ENCODE measurements at places on chromosomes 11 and 22.

DNA sequence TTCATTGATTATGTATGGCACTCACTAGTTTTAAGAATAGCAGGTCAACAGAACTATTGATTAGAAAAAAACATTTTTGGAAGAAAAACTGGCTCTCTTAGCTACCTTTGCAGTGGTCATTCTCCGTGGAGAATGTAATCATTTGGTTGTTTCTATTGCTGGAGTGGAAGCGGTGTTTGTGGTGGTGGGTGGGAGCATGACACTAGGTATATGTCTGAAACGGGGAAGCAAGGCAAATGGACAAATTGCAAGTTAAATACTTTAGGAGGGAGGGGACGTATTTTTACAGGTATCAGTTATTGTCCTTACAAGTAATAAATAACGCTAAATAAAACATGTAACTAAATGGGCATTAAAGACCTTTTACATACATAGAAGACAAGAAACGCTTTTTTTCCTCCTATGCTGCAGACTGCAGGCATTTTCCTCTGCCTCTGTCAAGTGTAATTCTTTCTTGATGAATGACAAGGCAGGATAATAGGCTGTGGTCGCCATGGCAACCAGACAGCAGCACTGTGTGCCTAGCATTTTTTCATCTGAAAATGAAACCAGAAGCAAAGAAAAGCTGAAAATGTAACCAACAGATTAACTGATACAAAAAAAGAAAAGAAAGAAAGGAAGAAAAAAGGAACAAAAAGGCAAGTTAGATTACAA, 46.2 kb downstream of the BLID start:
- no peaks in the 10 kb centered on the region for H3K4me1 ChIP-seq
- H3K27ac ChIP-seq = no peak overlapping the region
- no peak overlapping the region for H3K4me3 ChIP-seq
- DNase-seq = no peak
- no peaks in the 10 kb centered on the region for H3K36me3 ChIP-seq

DNA sequence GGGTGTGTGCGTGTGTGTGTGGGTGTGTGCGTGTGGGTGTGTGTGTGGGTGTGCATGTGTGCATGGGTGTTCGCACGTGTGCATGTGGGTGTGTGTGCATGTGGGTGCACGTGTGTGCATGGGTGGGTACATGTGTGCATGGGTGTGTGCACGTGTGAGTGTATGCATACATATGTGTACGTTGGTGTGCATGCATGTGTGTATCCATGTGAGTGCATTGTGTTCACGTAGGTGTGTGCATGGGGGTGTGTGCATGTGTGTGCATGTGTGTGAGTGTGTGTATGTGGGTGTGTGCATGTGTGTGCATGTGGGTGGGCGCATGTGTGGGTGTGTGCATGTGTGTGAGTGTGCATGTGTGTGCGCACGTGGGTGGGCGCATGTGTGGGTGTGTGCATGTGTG, 19.9 kb upstream of the APOBEC3A start:
- no peak overlapping the region for H3K4me3 ChIP-seq
- no peak for DNase-seq
- no peaks in the 10 kb centered on the region for H3K4me1 ChIP-seq
- no peak overlapping the region for H3K27ac ChIP-seq
- H3K27me3 ChIP-seq = no peaks in the 10 kb centered on the region
- no peaks in the 10 kb centered on the region for H3K36me3 ChIP-seq

- H3K36me3 ChIP-seq = no peaks in the 10 kb centered on the region
- no peak for DNase-seq
- peaks cover 9% of the 10 kb centered on the region for H3K4me1 ChIP-seq
Measured at GRCh38 chr11:116193321-116194131, 579.3 kb downstream of the BUD13 start.

- no peaks in the 10 kb centered on the region for H3K27me3 ChIP-seq
- DNase-seq = no peak
- no peak overlapping the region for H3K4me3 ChIP-seq
- no peaks in the 10 kb centered on the region for H3K36me3 ChIP-seq
- H3K4me1 ChIP-seq = no peaks in the 10 kb centered on the region
Measured at GRCh38 chr11:64697663-64698375, 25.2 kb downstream of the NRXN2 start.

DNA sequence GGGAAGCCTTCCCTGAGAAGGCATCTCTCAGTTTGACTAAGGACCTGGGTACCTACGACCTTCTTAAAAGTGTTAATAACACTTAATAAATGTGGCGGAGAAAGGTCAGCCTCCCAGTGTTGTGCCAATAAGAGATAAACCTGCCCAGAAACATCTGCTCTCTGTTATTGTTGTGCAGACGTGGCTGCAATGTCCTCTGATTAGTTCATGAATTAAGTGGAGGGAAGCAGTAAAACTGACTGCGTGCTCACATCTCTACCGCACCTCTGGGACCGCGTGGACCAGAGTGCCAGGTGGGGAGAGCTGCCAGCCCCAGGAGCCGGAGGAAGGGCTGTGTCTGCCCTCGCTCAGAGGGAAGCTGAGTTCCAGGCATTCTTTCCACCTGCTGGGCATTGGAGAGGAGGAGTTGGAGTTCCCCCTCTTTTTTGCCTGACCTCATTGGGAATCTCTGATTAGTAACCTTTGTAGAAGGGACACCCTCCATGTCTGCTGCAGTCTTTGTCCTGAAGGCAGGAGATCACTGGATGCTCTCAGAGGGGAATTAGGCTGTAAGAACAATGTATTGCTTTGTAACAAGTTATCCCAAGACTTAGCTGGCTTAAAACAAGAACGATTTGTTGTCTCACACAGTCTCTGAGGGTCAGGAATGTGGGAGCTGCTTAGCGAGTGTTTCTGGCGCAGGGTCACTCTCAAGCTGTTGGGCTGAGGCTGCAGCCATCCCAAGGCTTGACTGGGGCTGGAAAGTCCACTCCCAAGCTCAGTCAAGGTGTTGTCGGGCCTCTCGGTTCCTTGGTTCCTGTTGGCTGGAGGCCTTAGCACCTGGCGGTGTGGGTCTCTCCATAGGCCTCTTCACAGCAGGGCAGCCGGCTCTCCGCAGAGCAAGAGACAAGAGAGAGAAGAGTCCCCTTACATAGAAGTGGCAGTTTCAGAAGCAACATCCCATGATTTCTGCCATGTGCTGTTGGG, 247.6 kb upstream of the TBCEL start:
- DNase-seq = no peak
- H3K27ac ChIP-seq = no peak overlapping the region
- H3K4me1 ChIP-seq = peaks cover 13% of the 10 kb centered on the region
- H3K4me3 ChIP-seq = no peak overlapping the region

DNA sequence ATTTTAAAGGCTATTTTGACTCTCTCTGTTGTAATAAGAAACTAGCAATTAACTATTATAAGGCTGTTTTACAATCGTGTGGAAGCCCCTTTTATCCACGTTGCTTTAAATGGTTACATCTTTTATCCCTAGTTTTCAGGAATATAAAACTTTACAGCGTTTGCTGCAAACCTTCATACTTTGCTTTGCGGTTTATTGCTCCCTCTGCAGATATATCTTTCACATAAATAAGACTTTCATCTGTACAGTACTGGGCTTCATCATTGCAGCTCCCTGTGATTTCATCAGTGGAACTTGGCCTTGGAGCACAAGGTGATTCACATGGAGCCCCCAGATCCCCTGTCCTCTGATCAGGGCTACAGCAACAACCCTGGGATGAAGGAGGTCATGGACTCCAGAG, 25.6 kb downstream of the HTR3A start:
- no peak overlapping the region for H3K4me3 ChIP-seq
- no peak for DNase-seq
- no peaks in the 10 kb centered on the region for H3K4me1 ChIP-seq
- no peaks in the 10 kb centered on the region for H3K36me3 ChIP-seq
- H3K27me3 ChIP-seq = no peaks in the 10 kb centered on the region

DNA sequence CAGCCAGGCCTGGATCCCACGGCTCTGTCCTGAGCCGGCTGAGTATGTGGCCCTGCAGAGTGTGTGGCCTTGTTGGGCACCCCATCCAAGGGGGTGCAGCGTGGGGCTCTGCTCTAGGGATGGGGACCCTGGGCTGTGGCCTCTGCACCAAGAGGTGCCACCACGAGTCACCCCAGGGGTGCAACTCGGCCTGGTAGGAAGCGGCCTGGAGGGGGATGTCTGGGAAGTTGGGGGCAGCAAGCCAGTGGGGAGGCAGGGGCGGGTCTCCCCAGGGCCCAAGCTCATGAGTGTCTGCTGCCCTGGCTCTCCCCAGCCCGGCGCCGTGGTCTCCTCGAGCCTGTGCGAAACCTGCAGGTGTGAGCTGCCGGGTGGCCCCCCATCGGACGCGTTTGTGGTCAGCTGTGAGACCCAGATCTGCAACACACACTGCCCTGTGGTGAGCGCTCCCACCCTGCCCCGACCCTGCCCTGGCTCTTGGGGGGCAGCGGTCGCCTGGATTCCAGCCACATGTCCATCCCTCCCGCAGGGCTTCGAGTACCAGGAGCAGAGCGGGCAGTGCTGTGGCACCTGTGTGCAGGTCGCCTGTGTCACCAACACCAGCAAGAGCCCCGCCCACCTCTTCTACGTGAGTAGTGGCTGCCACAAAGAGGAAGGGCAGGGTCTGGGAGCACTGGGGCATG, 24.2 kb upstream of the MUC5B start:
- H3K27ac ChIP-seq = no peak overlapping the region
- H3K4me3 ChIP-seq = no peak overlapping the region
- no peaks in the 10 kb centered on the region for H3K27me3 ChIP-seq
- no peaks in the 10 kb centered on the region for H3K4me1 ChIP-seq

DNA sequence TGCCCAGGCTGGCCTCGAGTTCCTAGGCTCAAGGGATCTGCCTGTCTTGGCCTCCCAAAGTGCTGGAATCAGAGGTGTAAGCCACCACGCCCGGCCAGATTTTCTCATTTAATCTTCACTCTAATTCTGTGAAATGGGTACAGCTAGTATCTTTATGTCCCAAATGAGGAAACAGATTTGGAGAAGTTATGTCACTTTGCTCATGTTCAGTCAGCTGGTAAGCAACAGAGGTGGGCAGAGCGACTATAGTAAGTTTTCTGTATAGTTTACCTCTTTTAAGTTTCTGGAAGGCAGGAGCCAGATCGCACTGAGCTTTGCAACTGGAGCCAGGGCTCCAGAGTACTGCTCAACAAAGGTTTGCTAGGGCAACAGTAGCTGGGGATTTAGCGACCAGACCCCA, 33.2 kb downstream of the RCOR2 start:
- H3K4me3 ChIP-seq = no peak overlapping the region
- no peaks in the 10 kb centered on the region for H3K27me3 ChIP-seq
- peaks cover 15% of the 10 kb centered on the region for H3K4me1 ChIP-seq

DNA sequence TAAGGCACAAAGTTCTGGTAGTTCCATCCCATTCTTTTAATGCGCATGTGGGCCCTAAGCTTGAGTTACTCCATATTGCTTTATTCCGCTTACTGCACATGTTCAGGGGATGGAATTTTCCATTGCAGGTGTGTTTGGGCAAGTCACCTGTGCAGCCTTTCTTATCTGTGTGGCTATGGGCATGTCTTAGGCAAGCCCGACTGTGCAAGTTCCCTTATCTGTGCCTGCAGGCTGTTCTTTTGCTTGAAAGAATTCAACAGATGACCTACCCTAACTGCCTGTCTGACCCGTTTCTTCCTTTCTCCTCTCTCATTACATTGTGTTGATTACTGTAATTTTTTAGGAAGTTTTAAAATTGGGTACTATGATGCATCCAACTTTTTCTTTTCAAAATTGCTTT, 363.6 kb downstream of the TTC28 start:
- no peak overlapping the region for H3K27ac ChIP-seq
- H3K4me3 ChIP-seq = no peak overlapping the region
- no peak for DNase-seq
- no peaks in the 10 kb centered on the region for H3K36me3 ChIP-seq

DNA sequence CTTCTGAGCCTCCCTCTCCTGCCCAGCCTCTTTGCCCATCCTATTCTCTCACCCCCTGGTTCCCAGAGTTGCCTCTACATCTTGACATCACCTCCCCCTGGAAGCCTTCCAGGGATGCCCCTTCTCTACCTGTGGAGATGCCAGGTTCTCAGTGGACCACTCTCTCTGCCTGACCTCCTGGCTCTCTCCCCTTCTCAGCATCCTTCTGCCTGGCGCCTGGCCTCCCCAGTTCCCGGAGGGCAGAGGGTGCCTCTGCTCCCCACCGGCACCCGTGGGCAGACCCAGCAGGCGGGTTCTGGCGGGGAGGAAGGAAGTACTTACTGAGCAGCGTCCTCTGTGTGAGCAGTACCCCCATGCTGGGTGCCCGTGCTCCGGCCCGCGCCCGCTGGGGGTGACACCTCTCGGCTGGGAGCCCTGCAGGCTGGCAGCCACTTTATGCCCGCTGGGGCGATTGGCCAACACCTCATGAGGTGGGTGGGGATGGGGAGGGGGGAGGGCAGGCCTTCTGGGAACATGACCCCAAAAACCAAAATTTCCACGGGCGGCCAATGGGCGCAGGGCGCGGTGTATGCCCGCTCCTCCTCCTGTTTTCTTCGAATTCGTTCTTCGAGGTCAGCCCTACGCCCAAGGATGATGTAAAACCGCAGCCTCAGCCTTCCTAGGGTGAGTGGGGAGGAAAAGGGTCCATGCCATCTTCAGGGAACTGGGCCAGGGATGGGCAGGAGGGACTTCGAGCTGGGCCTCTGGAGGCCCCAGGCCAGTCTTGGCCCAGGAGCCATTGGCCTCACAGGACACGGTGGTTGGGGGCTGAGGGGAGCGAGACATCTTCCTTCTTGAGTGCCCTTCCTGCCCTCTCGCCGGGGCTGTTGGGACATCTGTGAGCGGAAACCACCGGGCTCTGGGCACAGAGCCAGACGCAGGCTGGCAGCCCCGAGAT, at the start of gene OSM:
OSM (minus strand) TSS at position 407 of the 937 bp plus-strand sequence; CDS start at position 355, 52 bp downstream.
- H3K4me1 ChIP-seq = no peaks in the 10 kb centered on the region
- H3K4me3 ChIP-seq = no peak within 1 kb of the TSS
- no peak within 1 kb of the TSS for H3K27ac ChIP-seq
- no peak for DNase-seq
- no peaks in the 10 kb centered on the region for H3K27me3 ChIP-seq

DNA sequence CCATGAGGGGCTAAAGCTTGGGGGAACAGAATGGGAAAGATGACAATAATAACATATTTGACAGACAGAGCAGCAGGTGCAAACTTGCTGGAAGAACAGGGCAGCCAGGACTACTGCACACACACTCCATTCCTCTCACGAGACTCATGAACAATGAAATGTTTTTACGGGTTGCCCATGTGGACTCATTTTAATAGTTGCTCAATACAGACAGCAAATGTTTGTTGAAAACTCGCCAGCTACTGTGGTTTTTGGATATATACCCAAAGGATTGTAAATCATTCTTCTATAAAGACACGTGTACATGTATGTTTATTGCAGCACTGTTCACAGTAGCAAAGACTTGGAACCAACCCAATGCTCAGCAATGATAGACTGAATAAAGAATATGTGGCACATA, 10.3 kb downstream of the SYT13 start:
- no peak for DNase-seq
- no peaks in the 10 kb centered on the region for H3K36me3 ChIP-seq
- H3K27me3 ChIP-seq = no peaks in the 10 kb centered on the region
- H3K4me3 ChIP-seq = no peak overlapping the region
- H3K27ac ChIP-seq = no peak overlapping the region

Data from iPS DF 6.9 (cell line).